T-helper 22 cell (primary cell): ENCODE measurements at places on chromosomes 12 and 14.

- no peak for DNase-seq
Measured at GRCh38 chr12:26704214-26704613, 128.8 kb downstream of the ITPR2 start.

DNA sequence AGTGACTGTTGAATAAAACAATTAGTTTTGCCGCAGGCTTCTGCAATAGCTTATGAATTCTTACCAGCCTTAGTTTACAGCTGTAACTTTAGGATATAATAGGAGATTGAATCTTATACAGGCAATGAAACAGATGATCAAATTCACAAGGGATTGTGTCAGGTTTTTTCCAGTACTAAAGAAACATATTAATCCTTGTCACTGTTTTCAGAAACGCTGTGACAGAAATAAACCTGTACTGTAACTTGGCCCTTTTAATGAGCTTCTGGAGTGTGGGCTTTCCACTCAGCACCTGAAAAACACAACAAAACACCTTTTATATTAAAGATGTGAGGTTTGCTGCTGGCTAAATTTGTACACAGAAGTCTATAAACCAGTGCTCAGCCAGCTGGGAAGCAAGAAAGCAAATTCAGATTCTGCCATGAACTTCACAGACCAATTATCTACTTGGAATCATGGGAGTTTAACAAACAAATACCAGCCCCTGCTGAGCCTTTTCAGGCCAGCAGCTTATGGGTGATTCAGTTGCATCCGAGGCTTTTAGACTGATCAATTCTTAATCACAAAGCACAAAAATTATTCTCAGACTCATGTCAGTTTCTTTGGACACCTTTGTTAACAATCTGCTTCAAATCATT lies 109.5 kb downstream of the FOXG1 start:
- DNase-seq: no peak

GRCh38 chr12:49909356-49909755 lies 5.7 kb upstream of the FAIM2 start:
- DNase-seq: no peak

GRCh38 chr14:64880221-64881121 lies 764 bp upstream of the SPTB start:
- DNase-seq: peak; percentile 25

DNA sequence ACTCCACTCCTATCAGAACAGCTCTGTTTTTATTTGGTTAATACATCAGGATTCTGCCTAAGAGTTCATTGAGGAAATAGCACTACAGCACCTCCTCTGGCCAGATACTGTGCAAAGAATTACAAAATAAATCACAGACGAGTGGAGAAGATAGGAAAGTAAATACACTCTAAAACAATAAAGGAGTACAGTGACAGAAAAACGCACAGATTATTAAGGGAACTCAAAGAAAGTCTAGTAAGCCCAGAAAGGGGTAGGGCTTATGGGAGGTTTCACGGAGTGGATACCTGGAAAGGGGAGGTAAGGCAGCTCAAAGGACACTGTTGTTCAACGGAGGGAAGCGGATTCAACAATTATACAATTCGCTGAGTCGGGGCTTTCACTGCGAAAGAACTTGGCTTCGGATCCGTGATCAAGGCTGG lies 5.5 kb downstream of the OR10AD1 start:
- DNase-seq: no peak
